ENCODE measurements at places on chromosomes 2 and 18. TPM values are rescaled to one million over a fixed set of nuclear protein-coding genes. Genes with fewer than 3 reads are reported as not detected.

DNA sequence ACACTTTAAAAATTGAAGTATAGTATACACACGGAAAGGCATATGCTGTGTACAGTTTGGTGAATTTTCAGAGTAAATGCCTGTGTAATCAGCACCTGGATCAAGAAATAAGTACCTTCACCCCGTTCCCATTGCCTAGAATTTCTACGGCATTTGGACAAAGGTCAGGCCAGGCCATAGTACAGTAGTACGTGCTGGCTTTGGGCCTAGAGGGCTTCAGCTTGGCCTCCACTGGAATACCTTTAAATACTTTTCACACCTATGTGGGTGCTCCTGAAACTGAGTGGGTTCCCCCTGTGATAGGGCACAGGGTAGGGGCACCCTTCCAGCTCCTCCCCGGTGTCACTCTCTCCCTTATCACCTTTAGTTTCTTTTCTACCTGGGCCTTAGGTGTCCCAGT, 26.5 kb downstream of the TET3 start:
- no peak overlapping the region for H3K27ac ChIP-seq
- H3K4me3 ChIP-seq = no peak overlapping the region
- DNase-seq = no peak
- H3K4me1 ChIP-seq = peaks cover 12% of the 10 kb centered on the region
- no peaks in the 10 kb centered on the region for H3K36me3 ChIP-seq
- H3K27me3 ChIP-seq = no peaks in the 10 kb centered on the region

The MPP4 gene
- not detected for total RNA-seq

DNA sequence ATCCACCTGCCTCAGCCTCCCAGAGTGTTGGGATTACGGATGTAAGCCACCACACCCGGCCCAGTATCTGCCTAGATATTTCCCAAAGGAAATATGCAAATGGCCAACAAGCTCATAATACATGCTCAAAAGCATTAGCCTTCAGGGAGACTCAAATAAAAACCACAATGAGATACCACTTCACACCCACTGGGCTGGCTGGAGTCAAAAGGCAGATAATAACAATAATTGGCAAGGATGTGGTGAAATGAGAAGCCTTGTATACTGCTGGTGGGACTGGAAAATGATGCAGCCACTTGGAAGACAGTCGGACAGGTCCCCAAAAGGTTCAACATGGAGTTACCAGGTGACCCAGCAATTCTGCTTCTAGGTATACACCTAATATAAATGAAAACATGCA, 20.5 kb upstream of the ZNF516 start:
- no peaks in the 10 kb centered on the region for H3K27me3 ChIP-seq
- H3K36me3 ChIP-seq = no peaks in the 10 kb centered on the region
- DNase-seq = no peak
- no peaks in the 10 kb centered on the region for H3K4me1 ChIP-seq
- H3K27ac ChIP-seq = no peak overlapping the region

The PNKD gene
- total RNA-seq = 57.0 TPM

- H3K4me1 ChIP-seq = no peaks in the 10 kb centered on the region
- no peaks in the 10 kb centered on the region for H3K36me3 ChIP-seq
- DNase-seq = no peak
- H3K27ac ChIP-seq = no peak overlapping the region
These were observed 1.9 kb upstream of the SYT4 start for GRCh38 chr18:43279015-43279744.

DNA sequence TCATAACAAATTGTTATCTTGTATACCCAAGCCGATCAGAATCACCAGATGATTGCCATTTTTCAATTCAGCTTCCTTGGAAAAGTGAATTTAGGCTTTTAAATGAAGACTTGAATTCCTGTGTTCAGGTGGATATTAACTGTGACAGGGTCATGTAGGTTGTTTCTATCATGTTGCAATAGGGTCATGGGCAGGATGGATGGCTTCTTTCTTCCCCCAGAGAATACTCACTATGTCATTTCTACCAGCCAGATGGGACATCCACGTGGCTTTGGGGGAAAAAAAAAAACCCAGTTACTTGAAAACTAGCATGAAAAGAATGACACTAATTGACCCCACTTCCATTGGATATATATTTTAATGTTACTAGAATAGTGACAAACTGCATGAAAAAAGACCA, 14.6 kb upstream of the DSG2 start:
- H3K36me3 ChIP-seq = no peaks in the 10 kb centered on the region
- H3K27me3 ChIP-seq = no peaks in the 10 kb centered on the region
- H3K4me3 ChIP-seq = no peak overlapping the region
- DNase-seq = no peak
- H3K27ac ChIP-seq = no peak overlapping the region

GRCh38 chr2:165239230-165239629, at the start of gene SCN2A:
Gene SCN2A, plus strand, starts transcription at chr2:165239414. Its CDS starts 56,410 bp downstream, at chr2:165295824.
- no peak for DNase-seq
- no peak within 1 kb of the TSS for H3K4me3 ChIP-seq
- no peaks in the 10 kb centered on the region for H3K36me3 ChIP-seq
- no peak within 1 kb of the TSS for H3K27ac ChIP-seq

The KIF5C gene
- total RNA-seq = 2.4 TPM

The COBLL1 gene
- total RNA-seq = 90.8 TPM

GRCh38 chr2:43021791-43022509, 204.5 kb downstream of the ZFP36L2 start:
- no peak overlapping the region for H3K4me3 ChIP-seq
- no peaks in the 10 kb centered on the region for H3K27me3 ChIP-seq
- H3K27ac ChIP-seq = no peak overlapping the region
- DNase-seq = no peak
- H3K36me3 ChIP-seq = no peaks in the 10 kb centered on the region

DNA sequence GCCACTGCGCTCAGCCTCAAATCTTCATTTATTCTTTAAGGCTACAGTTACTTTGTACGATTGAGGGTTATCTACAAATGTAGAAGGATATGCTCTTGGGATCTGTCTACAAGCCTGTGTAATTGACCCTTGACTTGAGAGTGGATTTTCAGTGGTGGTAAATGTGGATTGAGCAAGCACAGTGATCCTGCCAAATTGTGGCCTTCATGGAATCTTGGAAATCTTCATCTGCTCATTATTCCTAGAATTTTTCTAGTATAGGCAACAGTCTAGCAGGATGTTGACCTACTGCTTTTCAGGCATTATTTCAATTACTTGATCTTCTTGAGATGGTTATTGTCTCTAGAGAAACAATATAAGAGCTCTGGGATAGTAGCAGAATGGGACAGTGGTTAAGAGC, 226.1 kb upstream of the REV1 start:
- H3K27ac ChIP-seq = no peak overlapping the region
- no peaks in the 10 kb centered on the region for H3K36me3 ChIP-seq
- H3K4me1 ChIP-seq = no peaks in the 10 kb centered on the region
- H3K27me3 ChIP-seq = no peaks in the 10 kb centered on the region
- DNase-seq = no peak
- H3K4me3 ChIP-seq = no peak overlapping the region

The CRACDL gene
- 10.6 TPM for total RNA-seq

- no peak overlapping the region for H3K27ac ChIP-seq
- no peaks in the 10 kb centered on the region for H3K27me3 ChIP-seq
- H3K36me3 ChIP-seq = no peaks in the 10 kb centered on the region
These were observed 432.4 kb upstream of the MYT1L start for GRCh38 chr2:2763351-2764000.

DNA sequence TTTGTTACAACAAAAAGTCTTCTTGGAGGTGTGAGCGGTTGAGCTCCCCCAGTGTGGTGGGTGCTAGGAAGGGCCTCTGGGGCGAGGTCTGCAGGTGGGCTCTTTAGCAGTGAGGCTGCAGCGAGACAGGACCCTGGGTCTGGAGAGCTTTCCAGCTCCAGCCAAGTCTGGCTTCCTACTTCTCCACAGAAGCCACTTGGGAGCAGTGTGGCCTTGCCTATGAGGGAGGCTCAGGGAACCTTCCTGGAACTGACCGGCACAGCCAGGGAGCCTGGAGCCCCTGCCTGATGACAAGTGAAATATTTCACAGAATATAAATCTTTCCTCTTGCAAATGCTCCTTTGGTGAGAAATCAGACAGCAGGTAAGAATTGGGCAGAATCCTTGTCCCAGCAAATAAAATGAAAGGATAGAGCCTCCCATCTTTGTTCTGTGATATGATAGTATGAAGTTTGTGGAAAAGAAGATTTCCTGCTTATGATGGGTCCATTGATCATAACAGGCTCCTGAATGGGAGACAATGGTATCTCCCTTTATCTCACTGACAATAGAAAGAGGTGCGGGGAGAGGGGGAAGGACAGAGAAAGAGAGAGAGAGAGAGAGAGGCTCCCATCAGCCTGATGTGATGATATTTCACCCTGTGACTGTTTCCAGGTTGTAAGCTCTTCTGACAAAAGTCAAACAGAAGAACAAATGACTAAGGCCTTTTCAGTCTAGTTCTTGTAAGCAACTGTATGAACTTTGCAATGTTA, 289.8 kb upstream of the SPRED2 start:
- DNase-seq = peak; percentile 22
- no peaks in the 10 kb centered on the region for H3K36me3 ChIP-seq

GRCh38 chr2:696463-696862, 19.3 kb upstream of the TMEM18 start:
- no peaks in the 10 kb centered on the region for H3K36me3 ChIP-seq
- H3K4me3 ChIP-seq = no peak overlapping the region
- H3K27me3 ChIP-seq = no peaks in the 10 kb centered on the region

The TPO gene
- total RNA-seq = 5,928 TPM

DNA sequence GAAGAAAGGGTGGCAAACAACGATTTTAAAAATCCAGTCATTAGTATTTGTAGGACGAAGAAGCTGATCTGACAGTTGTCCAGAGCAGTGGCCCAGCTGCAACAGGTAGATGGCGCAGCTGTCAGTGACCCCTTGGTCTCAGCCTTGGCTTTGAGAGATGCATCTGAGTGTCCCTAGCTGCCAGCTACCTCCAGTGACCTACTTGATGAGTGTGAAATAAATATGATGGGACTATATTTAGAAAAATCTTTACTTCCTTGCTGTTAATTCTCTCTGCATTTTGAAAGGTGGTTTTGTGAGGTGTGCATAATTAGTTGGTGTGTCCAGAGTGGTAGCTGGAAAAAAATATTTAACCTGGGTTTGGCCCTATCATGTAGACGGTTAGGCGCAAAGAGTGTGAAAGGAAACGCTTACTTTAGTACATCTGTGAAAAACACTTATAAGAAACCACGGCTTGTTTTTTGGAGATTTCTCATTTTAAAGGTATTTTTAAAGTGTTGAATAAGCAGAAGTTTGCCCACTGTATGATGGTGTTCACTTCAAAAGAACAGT, 963 bp downstream of the INPP1 start:
- H3K36me3 ChIP-seq = no peaks in the 10 kb centered on the region
- peak overlapping the region; percentile 90 for H3K27ac ChIP-seq
- H3K27me3 ChIP-seq = no peaks in the 10 kb centered on the region
- H3K4me1 ChIP-seq = peaks cover 21% of the 10 kb centered on the region
- peak overlapping the region; percentile 56 for H3K4me3 ChIP-seq
- DNase-seq = peak; percentile 74

DNA sequence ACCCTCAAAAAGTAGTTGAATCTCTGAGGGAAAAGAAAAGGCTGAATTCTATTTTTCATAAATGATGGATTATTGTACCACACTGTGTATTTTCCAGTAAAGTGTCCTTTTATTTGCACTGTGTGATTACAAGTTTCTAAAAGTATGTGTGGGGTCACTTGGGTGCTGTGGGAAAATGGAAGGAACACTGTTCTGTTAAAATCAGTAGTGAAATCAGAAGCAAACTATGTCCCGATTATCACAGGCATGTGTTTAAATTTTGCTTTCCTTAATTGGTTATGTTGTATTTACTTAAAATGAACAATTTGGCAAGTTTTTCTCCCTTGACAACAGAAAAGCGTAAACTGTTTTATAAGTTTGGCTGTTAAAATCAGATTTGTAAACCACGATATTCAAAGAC, 353.1 kb downstream of the ARHGAP15 start:
- DNase-seq = no peak
- H3K27ac ChIP-seq = no peak overlapping the region
- no peak overlapping the region for H3K4me3 ChIP-seq
- no peaks in the 10 kb centered on the region for H3K4me1 ChIP-seq
- H3K27me3 ChIP-seq = no peaks in the 10 kb centered on the region
- H3K36me3 ChIP-seq = no peaks in the 10 kb centered on the region

The KYNU gene
- 6.7 TPM for total RNA-seq

The IL36G gene
- not detected for total RNA-seq
